Skin of body (tissue), 3 donors: ENCODE measurements at places on chromosomes 5 and 9.
A peak's percentile ranks its signal among the peaks of the same experiment; 100 is the strongest.

DNA sequence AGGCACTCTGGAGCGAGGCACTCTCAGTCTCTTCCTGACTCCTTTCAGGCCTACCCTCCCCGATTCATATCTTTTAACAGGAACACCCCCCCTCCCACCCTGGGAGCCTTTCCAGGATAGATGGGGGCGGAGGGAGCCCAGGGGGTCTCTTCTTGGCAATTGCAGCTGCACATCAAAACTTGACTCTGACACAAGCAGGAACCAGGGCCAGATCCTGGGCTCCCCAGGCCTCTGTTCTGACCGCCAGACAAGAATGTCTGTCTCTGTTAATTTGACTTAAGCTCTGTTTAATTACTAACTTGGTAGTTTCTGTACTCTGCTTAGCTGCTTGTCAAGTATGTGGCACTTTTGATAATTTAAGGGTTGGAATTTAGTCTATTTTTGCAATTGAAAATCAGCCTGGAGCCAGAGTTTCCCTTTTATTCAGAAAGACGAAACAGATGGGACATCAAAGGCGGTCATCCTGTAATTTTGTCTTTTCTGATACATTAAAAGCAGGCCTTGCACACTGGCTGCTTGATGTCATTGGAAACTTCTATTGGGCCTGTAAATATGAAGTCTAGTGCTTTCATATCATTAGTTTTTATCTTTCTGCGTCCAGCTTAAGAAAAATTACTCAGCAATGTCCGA lies 43.3 kb downstream of the ACTL7B start:
- DNase-seq: peak; percentile 78

GRCh38 chr5:158414333-158414762 lies 555.4 kb upstream of the CLINT1 start:
- DNase-seq: no peak

DNA sequence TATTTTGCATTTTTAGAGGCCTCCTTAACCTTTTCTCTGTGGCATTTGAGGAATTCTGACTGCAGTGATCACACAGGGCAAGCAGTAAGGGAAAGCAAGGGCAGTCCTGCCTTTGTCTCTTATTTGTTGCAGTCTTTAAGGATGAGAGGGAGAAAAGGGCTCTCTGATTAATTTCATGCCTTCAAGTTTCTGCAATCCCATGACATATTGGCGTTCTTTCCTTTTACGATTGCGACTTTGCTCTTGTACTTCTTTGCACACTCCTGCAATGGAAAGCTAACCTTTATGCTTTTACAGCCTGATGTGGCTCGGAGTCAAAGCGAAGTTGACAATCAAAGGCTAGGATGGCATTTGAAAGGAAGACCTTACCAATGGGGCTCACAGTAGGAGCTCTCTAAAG lies 698.4 kb downstream of the DNAH5 start:
- DNase-seq: no peak

- no peak for DNase-seq
Observed at GRCh38 chr5:662751-663435, 30.3 kb downstream of the TPPP start.

GRCh38 chr9:121373011-121373729 lies 3.1 kb upstream of the STOM start:
- peak; percentile 92 for DNase-seq

- no peak for DNase-seq
Observed at GRCh38 chr9:122134822-122135528, 24.6 kb downstream of the NDUFA8 start.

DNA sequence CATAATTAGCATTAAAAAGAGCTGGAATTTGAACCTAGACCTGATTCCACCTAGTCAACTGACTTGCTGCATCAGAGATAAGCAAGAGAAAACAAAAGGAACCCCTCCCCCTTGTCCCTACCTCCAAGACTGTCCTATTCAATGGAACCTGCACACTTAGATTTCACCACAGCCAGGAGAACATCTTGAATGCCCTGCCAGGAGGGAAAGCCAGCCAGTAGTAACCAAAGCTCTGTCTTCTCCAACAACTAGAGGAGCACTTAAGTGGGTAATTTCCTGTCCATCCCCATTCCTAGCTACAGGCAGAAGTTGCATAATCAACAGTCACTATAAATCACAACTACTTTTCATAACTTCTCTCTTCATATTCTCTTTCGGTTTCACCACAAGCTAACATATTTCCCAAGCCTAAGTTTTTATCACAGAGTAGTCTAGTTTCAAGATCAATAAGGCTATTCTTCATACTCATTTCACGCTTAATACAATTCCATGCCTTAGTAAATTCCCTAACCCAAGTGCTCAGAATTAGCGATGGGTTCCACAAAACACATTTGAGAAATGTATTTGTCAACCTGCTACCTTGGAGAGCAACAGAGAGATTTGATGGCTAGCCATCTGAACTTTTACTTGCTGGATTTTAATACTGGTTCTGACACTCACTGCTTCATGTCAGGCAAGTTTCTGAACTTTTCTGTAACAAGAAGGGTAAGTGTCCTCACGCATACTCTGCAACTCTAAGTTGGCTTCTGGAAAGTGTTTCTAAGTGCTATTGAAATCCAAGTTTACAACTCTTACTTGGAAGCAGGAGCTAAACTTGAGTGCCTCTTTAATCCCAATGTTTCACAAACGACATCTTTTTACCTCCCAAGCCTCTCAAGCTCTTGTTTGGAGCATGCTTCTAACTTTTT lies 2.0 kb downstream of the DENND1A start:
- DNase-seq: peak; percentile 20
